ENCODE measurements at places on chromosomes 4 and X.

DNA sequence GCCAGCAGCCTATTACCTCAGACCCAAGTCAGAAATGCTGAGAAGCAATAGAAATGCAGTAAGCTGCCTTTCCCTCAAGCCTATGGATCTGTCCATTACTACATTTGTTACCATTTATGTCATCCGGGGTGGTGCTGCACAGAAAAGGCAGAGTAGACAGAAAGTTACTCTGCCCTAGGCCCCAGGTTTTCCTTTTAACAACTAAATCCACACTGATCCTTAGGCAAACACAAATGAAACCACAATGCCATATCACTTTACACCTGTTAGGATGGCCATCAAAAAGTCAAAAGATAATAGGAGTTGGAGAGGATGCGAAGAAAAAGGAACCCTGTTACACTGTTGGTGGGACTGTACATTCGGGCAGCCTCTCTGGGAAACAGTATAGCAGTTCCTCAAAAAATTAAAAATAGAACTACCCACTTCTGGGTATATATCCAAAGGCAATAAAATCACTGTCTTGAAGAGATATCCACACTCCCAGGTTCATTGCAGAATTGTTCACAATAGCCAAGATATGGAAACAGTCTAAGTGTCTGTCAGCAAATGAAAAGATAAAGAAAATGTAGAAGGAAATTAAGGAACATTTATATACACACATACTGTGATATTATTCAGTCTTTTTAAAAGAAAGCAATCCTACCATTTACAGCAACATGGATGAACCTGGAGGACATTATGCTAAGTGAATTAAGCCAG, 186.3 kb downstream of the NWD2 start:
- DNase-seq = no peak

- DNase-seq = no peak
Observed at GRCh38 chr4:66613591-66613990, 931.7 kb downstream of the CENPC start.

- no peak for DNase-seq
Observed at GRCh38 chrX:147675819-147676218, 235.9 kb upstream of the FMR1 start.

DNA sequence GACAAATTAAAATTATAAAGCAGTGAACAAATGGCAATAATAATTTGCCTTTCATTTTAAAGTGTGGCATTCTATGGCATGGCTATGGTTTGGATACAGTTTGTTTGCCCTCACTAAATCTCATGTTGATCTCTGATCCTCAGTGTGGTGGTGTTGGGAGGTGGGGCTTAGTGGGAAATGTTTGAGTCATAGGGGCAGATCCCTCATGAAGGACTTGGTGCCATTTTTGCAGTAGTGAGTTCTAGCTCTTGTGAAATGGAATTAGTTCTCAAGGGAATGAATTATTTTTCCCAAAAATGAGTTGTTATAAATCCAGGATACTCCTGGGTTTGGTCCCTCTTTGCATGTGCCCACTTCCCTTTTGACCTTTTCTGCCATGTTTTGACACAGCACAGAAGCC, 181.4 kb downstream of the AMELX start:
- no peak for DNase-seq

All from GM03348 (cell line).